HS-27A (cell line): ENCODE measurements at places on chromosomes 7 and 10.

- DNase-seq, result no peak
Measured at GRCh38 chr7:95473276-95473985, 12.3 kb upstream of the ASB4 start.

GRCh38 chr10:28922127-28922526 is 244.8 kb downstream of the BAMBI start:
- DNase-seq, result no peak

DNA sequence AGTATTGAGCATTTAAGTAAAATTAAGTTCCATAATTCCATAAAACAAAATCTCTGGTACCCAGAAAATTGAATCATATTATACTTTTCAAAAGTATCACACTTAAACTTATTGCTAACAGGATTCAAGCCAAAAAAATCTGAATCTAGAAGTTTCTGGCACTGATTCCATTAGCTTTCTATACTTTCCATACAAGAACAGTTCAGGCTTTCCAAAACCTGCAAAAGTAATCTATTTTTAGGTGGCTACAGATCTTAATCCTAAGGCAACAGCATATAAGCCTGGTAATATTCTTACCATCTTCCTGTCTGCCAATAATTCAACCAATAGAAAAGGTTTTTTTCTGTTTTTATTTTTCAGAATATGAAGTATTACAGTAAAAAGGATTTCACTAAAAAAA is 185.0 kb downstream of the CRPPA start:
- DNase-seq, result no peak

DNA sequence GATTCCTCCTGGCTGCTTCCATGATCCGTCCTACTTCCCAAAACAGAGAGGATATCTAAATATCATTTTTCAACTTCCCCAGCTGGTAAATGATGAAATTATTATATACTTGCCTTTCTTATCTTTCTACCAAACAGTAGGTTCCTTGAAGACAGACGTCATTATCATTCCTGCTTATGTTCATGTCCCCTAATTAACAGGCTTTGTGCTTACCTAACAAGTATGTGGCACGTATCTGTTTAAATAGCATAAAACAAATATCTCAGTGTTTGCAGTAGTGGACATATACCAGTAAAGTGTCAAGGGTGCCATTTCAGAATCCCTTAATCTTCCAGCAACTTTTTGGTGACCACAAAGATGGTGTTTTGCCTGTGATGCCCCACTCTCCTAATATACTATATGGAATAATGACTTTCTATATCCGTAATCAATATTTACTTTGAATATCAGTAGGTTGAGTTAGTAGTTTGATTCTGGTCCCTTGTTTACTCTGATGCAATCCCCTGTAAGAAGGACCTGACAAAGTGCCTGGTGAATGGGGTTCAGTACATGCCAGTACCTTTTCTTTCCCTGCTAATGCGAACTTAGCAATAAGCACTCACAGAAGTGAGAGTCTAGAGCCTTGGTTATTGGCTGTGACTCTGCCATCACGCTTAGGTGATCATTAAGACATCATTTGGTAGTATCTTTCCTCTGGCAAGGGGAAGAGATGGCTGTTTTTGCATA is 124.4 kb downstream of the ITIH5 start:
- no peak for DNase-seq
